ENCODE measurements at places on chromosomes 12 and 14.

DNA sequence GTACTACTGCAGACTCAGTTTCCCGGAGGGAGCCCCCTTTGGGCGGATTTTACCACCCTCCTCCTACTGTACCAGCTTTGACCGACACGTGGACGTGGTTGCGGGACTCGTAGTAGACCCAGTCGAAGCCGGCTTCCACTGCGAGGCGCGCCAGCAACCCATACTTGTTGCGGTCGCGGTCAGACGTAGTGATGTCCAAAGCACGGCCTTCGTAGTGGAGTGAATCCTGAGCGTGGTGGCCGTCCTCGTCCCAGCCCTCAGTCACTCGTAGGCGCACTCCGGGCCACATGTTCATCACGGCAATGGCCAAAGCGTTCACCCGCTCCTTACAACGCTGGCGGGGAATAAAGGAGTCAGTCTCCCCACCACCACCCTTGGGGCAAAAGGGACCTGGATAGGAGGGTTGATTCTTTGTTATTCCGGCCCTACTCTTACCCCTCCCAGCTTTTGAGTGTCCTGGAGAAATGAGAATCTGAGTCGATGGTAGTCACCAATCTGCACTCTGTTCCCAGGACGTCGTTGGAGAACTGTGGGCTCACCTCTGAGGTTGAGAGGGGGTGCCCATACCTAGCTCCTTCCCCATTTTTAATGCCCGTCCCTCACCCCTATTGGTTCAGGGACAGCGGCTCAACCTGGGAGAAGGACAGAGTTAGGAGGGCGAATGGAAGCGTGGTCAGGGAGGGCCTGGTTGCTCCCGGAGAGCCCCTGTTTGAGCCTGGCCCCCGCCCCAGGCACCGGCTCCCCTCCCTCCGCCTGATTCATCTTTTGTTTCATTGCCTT, 3.4 kb downstream of the DHH start:
- DNase-seq, result no peak

GRCh38 chr14:61568572-61569011, 126.7 kb upstream of the HIF1A start:
- DNase-seq, result no peak

- no peak for DNase-seq
Observed at GRCh38 chr14:61866932-61867920, 105.0 kb downstream of the SNAPC1 start.

DNA sequence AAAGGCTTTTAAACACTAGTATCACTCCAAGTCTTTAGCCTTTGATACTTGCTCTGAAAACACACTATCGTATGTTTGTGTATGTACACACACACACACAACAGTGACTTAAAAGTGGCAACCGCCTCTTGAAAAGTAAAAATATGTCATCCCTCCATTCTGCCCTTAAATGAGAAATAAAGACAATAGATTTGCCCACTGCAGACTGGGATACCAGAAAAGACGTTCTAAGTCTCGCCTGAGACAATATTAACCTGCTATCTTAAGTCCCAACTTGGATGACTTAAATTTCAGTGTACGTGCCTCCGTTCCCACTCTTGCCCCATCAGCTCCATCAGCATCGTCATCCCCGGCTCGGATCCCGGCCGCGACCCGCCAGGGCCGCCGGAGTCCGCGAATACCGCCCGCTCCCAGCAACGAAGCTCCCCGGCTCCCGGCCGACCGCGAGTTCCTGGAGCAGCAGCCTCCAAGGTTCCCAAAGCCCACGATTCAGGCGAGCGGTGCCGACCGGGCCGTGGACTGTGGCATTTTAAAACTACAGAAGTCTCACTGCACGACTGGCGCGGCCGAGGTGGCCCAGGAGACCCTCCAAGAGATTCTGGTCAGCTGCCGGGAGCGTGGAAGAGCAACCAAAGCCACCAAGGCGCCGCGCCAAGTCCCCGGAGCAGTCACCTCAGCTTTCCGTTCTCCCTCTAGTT, 2.8 kb upstream of the ARID2 start:
- no peak for DNase-seq

- no peak for DNase-seq
Observed at GRCh38 chr14:61368114-61368710, 46.8 kb downstream of the PRKCH start.

GRCh38 chr14:32938719-32939253, at the start of gene NPAS3:
NPAS3 (plus strand) TSS chr14:32938879.
- no peak for DNase-seq

GRCh38 chr12:96454396-96454795, 35.0 kb upstream of the CFAP54 start:
- no peak for DNase-seq

DNA sequence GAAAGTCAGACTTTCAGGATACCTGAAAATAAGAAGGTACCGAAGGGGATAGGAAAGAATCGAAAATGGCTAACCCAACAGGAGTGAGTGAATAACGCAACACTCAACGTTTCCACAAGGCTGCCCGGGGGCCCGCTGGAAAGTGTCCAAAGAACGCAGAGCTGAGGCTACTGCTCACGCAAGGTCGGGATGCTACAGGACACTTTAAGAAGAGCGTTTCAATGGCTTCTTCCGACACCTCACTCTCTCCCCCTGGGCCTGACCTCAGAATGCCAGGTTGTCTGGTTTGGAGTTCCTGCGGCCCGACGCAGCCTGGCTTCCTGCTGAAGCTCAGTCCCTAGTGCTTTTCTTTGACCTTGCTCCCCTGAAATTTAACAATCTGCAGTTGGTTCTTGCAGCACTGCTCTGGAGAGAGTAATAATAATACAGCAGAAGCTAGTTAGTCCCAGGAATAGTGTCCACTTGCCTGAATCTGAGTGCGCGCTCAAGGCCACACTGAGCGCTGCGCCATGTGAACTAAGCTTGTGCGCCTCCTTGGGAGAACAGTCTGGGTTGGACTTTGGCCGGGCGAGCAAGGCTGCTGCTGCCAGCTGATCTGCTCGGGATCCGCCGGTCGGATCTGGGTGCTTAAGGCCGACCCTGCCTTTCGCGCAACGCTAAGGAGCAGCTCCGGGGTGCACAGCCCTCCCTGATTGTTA, 2.0 kb upstream of the ALX1 start:
- DNase-seq, result no peak

- no peak for DNase-seq
Observed at GRCh38 chr14:63663428-63664341, 22.0 kb upstream of the WDR89 start.

DNA sequence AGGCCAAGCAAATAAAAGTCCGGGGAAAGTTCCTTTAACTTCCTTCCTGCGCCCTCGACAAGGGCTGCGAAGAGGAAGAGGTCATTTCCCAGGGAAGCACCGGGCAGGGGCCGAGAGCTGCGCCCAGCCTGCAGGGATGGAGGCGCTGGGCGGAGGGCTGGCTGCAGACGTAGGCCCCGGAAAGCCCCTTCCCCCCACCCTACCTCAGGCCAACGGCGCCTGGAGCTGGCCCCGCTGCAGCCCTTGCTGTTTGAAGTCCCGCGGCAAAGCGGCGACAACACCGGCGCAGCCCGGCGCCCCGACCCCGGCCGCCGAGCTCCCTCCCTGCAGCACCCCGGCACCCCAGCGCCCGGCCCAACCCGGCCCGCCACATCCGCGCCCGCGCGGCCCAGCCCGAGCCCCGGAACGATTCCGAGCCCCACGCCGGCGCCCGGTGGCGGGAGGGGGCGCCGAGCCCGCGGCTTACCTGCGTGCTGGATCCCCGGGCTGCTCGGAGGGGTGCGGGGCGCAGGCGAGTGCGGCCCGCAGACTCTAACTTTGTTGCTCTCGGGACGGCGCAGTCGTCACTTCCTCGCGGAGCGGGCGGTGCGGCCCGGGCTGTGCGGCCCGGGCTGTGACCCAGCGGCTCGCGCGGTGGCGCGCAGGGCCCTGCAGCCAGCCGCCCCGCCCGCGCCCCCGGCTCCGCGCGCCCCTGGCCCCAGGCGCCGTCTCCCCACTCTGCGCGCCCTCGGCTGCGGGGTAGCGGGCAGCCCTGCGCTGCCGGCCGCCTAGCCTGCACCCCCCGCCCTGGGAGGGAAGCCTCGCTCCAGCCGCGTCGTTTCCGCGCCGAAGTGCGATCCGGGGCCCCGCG, 64.8 kb upstream of the PTGR2 start:
- DNase-seq, result no peak

GRCh38 chr12:60872850-60873713, 1277.3 kb downstream of the SLC16A7 start:
- DNase-seq, result peak; percentile 1

GRCh38 chr14:23078692-23079116, 16.2 kb downstream of the ACIN1 start:
- peak; percentile 87 for DNase-seq

DNA sequence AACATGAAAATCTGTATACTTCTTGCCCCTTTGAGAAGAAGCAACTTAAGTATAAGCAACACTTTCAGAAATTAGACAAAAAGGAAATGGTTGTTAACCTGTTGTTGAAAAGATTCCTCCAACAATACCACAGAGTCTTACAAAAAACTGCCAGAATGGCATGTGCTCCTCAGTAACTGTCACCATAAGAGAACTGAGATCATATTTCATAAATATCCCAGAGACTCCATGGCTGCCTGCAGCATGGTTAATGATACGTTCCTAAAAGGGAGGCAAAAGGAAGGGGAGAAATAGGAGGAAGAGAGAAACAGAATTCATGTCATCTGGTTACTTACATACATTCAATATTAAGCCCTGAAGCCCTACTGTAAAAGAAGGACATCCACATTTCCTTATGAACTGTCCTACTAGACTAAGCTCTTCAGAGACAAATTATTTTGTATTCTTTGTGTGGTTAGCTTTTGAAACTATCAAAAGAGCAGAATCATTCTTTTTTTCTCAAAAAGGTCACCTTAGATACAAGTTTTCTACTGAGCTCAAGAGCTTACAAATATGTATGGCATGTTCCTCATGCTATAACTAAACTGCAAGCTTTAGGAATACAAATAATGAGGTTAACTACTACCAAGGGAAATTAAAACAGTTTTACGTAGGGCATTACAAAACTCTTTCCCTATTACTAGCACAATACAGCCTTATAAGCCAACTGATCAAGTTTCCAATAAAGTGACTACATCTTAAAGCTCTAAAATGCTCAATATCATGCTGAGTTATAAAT, 37.8 kb downstream of the ERGIC2 start:
- no peak for DNase-seq
